Activated CD4-positive, alpha-beta T cell treated with anti-CD3 and anti-CD28 coated beads, Interleukin-2, amount 50 U/mL, for 1 hour (primary cell): ENCODE measurements at places on chromosomes 3 and 15.

- no peak for DNase-seq
Observed at GRCh38 chr3:115418583-115418982, 204.7 kb upstream of the GAP43 start.

- no peak for DNase-seq
Observed at GRCh38 chr3:71401695-71402231, 181.8 kb downstream of the FOXP1 start.

- no peak for DNase-seq
Observed at GRCh38 chr3:124273651-124274050, 281.7 kb upstream of the ROPN1 start.

DNA sequence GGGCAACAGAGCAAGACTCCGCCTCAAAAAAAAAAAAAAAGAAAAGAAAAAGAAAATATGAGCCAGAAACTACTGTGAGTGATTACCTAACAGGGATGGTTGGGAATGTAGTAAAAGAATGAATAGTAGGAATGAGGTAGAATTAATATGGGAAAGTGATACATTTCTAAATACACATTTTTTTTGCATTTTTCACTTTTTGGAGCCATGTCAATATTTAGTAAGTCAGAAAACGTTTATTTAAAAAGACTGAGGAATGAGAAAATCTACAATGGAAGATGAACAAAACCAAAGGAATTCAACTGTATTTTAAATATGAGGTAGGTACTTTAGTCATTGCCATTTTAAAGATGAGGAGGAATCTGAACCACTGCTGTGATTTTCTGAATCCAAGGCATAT, 817.2 kb upstream of the CADM2 start:
- DNase-seq = no peak

DNA sequence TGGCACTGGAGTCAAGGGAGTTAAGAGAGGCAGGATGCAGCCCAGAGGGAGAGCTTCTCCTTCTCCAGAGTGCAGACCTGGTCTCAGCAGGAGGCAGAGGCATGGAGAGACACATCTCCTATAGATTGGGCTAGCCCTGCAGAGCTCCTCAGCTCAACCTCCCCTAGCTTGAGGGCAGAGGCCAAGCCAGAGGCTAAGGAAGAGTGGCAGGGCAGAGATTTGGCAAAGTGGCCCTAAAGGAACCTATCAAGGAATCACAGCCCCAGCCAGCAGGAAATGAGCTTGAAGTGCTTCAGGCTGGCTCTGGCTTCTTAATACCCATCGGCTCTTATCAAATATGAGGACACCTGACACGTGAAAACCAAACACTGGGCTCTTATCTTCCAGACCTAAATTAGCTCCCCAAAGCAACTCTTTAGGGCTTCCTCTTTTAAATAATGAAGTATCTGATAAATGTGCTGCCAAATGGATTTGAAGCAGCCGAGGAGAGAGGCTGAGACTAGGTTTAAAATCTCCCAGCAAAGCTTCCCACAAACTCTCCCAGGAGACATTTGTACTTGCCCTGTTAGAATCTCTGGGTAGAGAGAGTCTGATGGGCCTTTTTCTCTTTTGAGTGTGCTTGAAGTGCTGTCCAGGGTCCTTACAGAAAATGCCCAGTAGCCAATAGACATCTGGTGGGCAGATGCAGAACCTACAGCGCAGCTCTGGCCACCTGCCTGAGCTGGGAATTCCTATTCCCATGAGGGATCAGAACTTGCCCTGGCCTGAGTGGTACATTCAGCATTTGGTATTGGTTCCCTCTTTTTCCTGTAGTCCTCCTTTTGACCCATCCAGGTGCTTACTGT, 271.4 kb downstream of the CLSTN2 start:
- DNase-seq = no peak

DNA sequence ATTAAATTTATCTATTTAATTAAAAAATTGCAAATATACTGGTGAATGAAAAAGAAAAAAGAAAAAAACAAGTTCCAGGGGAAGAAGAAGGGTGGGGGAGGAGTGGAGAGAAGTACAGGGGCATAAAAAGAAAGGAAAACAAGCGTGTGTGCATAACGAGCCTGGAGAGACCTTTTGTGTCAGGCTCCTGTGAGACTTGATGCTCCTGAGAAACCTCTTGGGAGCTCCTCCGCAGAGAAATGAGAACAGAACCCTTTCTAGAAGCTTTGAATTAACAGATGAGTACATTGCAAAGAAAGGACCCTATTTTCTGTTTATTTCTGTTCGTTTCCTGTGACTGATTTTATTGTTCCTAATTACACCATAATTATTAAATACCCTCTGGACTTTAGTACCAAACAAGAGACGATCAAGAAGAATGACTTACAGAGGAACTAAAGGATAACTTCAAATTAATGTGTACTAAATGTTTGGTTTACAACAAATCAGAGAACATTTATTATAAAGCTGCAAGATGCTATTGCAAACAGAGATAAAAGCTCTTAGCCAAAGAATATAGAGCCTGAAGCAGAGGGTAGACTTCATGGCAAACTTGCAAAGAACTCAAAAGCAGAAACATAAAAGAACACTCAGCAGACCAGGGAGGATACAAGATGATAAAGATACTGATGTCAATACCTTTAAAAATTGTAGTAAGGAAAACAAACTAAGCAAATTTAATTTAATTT, 74.7 kb downstream of the DPPA2 start:
- no peak for DNase-seq

DNA sequence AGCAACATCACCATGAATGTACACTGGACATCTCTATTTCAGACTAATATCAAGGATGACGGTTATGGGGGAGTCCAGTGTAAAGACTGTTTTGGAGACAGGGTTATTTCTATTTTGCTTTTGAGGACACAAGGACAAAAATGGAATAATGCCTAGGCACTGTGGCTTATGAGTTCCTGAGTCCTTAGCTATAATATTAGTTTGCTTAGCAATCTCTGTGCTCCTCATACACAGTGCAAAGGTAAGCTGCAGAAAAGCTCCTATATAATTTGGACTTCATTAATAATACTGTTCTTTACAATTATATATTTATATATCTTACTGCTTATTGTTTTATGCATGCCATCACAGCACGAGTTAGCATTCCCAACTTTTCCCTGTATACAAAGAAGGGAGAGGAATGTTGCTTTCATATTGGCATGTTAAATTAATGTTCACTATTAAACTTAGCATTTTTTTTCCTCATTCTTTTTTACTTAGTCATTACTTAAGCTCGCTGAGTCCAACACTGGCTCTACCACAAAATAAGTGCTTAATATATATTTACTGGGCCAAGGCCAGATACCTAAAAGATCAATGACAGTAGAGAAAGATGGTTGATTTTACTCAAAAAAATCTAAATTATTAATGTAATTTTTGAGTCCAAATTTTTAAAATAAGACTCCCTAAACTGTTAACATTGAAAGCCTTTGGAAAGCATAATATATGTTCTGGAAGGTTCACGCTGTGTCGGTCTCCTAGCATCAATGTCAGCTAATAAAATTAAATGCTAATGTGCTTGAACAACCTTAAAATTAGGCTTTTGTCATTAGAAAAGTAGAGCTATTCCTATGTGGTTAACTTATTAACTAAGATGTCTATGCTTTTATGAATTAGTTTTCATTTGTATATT, 13.8 kb downstream of the THBS1 start:
- no peak for DNase-seq

- DNase-seq = no peak
Observed at GRCh38 chr3:17852217-17852616, 109.8 kb upstream of the TBC1D5 start.

GRCh38 chr3:170012683-170013400, 25.0 kb upstream of the GPR160 start:
- DNase-seq = no peak

DNA sequence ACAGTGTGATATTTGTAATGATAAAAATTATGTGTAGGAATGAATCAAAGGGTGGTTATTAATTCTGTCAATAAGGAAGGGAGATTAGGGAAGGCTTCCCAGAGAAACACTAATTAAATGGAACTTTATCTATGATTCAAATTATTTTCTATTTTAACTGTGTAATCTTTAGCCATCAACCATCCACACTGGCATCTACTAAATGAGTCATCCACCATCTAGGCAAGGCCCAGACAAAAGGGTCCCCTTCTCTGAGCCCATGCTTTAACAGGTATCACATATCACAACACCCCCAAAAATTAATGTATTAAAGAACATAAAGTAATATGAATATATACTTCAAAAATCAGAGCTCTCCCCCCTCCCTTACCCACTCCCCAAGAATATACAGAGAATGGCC, 19.9 kb upstream of the TPM1 start:
- DNase-seq = no peak

- DNase-seq = peak; percentile 49
Observed at GRCh38 chr15:34038871-34039789, at the start of gene AVEN. Gene AVEN, minus strand, starts transcription at chr15:34039204. Its CDS starts 158 bp downstream, at chr15:34039046.

DNA sequence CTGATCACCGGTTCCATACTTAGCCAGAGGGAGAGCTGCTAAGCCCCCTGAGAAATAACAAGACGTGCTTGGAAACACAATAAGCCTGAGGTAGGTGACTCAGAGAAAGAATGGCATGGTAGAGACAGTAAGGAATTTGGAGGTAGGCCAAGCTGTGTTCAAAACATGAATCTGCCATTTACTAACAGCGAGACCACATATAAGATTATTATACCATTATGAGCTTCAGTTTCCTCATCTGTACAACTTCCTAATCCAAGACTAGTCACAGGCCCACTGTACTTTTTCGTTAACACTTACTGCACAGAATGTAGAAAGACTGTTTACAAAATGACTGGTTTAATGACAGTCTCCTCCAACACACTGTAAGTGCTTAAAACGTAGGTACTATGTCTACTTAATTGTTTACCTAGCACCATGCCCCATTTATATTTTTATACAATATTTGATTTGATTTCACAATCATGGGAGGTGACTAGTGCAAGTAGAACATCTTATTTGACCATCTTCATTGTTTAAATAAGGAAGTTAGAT, 25.7 kb downstream of the ATOSA start:
- no peak for DNase-seq

- DNase-seq = no peak
Observed at GRCh38 chr15:41981371-41982132, 9.2 kb upstream of the EHD4 start.

DNA sequence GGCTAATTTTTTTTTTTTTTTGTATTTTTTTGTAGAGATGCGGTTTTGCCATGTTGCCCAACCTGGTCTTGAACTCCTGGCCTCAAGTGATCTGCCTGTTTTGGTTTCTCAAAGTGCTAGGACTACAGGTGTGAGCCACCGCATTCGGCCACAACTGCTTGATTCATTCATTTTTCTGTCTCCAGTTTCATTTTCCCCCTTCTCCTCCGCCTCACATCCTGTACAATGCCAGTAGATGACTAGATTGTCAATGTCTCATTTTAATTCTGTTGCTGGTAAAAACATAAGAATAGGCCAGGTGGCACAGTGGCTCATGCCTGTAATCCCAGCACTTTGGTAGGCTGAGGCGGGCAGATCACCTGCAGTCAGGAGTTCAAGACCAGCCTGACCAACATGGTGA, 12.0 kb upstream of the ZNF592 start:
- DNase-seq = peak; percentile 46

- DNase-seq = no peak
Observed at GRCh38 chr15:63973212-63974009, 72.9 kb downstream of the DAPK2 start.

- DNase-seq = no peak
Observed at GRCh38 chr3:102599819-102600576, 165.2 kb downstream of the ZPLD1 start.

GRCh38 chr3:105866656-105867653, 1.9 kb downstream of the CBLB start:
- peak; percentile 17 for DNase-seq

- no peak for DNase-seq
Observed at GRCh38 chr3:123104550-123104949, 37.7 kb downstream of the PDIA5 start.

GRCh38 chr15:60511351-60512031, 32.5 kb upstream of the ICE2 start:
- no peak for DNase-seq

GRCh38 chr15:35728219-35728940, 182.4 kb upstream of the DPH6 start:
- DNase-seq = no peak

DNA sequence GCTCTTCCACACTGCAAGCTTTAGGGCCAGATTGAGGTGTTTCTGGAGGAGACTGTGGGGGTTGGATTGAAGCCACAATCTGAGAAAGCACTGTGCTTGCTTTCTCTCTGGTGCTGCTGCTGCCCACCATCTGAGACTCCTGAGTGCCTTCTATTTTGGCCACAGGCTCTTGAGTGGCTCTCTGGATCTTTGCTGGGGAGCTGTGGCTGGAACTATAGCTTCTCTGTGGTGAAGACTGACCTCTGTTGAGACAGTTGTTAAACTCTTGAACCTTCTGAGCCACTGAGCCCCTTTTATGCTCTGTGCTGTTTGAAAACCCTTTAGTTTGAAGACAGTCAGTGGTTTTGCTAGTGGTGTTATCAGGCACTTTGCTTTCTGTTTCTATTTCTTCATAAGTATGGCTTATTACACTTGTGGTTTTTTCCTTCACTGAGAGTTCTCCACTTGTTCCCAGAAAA, 108.7 kb upstream of the TSPAN3 start:
- no peak for DNase-seq

- no peak for DNase-seq
Observed at GRCh38 chr15:29570948-29571791, 251.1 kb downstream of the TJP1 start.

DNA sequence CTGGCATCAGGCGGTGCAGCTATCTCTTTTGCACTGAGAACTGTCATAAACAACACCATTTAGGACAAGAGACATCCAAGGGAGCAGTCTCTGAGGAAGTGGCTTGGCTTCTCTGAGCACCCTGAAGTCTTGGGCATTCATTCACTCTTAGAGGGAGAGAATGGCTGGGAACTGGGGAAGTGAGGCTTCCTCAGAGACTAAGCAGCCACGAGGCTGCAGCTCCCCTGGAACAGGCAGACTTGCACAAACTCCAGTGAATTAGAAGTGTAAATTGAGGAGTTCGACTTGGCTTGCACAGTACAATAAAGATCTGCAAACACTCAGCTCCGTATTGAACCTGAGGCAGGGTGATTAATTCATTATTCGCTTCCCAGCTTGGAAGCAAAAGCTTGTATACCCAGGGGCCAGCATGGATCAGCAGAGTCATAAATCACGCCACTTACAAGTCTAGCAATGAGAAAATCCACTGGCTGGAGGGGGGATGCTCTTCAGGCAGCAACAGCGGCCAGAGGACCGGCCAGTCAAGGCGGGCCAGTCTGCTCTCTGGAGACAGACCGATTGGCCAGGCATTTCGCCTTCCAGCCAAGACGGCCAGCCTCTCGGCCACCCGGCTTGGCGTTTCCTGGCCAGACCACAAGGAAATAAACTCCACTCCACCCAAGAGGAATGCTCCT, 118.8 kb upstream of the ADPGK start:
- DNase-seq = no peak

- no peak for DNase-seq
Observed at GRCh38 chr3:27877061-27878013, 155.2 kb upstream of the EOMES start.

- no peak for DNase-seq
Observed at GRCh38 chr3:135097276-135097946, 302.4 kb downstream of the EPHB1 start.
